NCI-H2081 (cell line): ENCODE measurements at places on chromosomes 2 and 18.

DNA sequence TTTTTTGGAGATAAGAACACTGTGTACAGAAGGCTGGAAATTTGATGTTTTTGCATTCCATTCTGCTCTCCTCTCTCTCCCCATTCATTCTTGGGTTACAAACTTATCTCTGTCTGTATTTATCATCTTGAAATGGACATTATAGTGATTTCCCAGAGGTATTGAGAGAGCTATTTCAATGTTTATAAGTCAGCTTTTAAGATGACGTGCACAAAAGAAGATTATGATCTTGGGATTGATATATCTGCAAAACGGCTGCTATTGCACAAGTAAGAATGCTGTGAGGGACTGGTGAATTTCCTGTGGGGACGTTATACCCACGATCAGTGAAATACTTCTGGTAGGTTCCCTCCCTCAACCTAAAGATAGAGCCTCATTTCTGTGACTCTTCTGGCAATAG, 61.0 kb upstream of the DTNA start:
- no peak for DNase-seq

DNA sequence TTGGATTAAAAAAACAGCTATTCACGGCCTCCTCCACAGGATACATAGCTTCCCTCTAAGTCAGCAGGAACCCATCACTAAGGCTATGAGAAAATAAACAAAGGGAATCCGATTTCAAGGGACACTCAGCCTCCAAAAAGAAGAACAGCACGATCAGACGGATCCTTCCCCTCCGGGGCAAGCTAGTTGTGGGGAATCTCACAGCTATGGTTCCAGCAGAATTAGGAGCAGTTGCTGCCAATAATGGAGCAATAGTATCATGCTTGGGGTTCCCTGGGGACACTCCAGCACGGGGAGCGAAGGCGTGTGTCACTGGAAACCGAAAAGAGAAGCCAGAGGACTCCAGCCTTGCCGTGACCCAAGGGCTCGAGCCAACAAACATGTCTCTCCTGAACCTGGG, 163.1 kb downstream of the TTC32 start:
- DNase-seq: no peak

DNA sequence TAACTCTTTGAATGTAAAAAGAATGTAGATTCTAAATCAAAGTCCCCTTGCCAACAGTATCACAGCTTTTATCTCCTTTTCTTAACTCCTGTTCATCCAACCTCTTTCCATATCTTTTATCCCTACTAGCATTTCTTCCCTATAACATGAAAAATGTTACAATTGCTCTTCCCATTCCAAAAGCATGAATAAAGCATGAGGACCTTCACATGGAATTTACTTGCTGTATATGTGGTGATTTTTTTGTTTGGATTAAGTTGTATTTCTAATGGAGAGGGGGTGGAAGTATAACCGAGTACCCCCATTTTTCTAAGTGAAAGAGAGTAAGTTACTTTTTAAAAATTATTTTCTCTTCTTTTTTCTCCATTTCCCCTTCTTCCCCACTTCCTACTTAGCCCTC, 94.9 kb upstream of the RBBP8 start:
- no peak for DNase-seq

DNA sequence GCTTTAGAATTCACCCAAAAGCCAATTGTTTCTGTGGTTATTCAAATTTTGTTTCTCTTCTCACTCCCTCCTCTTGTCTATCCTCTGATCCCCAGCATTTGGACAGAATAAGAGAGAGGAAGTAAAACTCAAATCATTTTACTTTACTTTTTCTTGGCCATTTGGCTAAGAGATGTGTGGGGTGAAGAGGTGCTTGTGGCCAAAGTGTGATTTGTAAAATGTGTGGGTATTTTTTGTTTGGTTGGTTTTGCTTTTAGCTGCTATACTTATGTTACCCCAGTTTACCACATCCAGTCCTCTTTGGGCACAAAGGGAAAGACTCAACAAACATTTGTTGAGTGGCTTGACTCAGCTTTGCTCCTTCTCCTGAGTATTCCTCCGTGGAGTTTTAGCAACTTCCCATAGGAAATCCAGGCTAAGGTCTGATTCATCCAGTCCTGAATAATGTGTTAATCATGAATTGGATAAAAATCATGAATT, 109.1 kb upstream of the CYP1B1 start:
- no peak for DNase-seq
